Nephron progenitor cell (in vitro differentiated cells): ENCODE measurements at places on chromosomes 3 and 15.

- peaks cover 70% of the 10 kb centered on the region for H3K36me3 ChIP-seq
- no peak overlapping the region for H3K27ac ChIP-seq
Measured at GRCh38 chr15:36954486-36954885, 145.9 kb downstream of the MEIS2 start.

- peaks cover 15% of the 10 kb centered on the region for H3K4me1 ChIP-seq
- DNase-seq = peak; percentile 99
- peaks cover 33% of the 10 kb centered on the region for H3K27me3 ChIP-seq
- H3K27ac ChIP-seq = no peak within 1 kb of the TSS
- H3K36me3 ChIP-seq = no peaks in the 10 kb centered on the region
Measured at GRCh38 chr3:123884203-123884831, at the start of gene MYLK. TSS of gene MYLK (minus strand) at chr3:123884332. CDS start at chr3:123793841, 90,491 bp downstream.

GRCh38 chr3:45559560-45560118 is 34.9 kb upstream of the LIMD1 start:
- peaks cover 18% of the 10 kb centered on the region for H3K36me3 ChIP-seq
- DNase-seq = no peak
- no peak overlapping the region for H3K4me3 ChIP-seq
- H3K27me3 ChIP-seq = peaks cover 3% of the 10 kb centered on the region
- peak overlapping the region; percentile 83 for H3K27ac ChIP-seq
- H3K4me1 ChIP-seq = peaks cover 10% of the 10 kb centered on the region

- H3K4me3 ChIP-seq = no peak overlapping the region
- no peak overlapping the region for H3K27ac ChIP-seq
- no peaks in the 10 kb centered on the region for H3K36me3 ChIP-seq
- H3K4me1 ChIP-seq = peaks cover 11% of the 10 kb centered on the region
Measured at GRCh38 chr3:128470134-128470899, 3.6 kb upstream of the DNAJB8 start.

- no peaks in the 10 kb centered on the region for H3K36me3 ChIP-seq
- H3K27ac ChIP-seq = no peak overlapping the region
- DNase-seq = no peak
Measured at GRCh38 chr3:169138849-169139420, 524.6 kb downstream of the MECOM start.

- no peak overlapping the region for H3K27ac ChIP-seq
- peaks cover 3% of the 10 kb centered on the region for H3K27me3 ChIP-seq
Measured at GRCh38 chr3:104805508-104805907, 561.2 kb upstream of the ALCAM start.

GRCh38 chr15:91589360-91589759 is 264.1 kb upstream of the SLCO3A1 start:
- H3K4me1 ChIP-seq = peaks cover 5% of the 10 kb centered on the region
- H3K4me3 ChIP-seq = no peak overlapping the region
- no peak for DNase-seq

DNA sequence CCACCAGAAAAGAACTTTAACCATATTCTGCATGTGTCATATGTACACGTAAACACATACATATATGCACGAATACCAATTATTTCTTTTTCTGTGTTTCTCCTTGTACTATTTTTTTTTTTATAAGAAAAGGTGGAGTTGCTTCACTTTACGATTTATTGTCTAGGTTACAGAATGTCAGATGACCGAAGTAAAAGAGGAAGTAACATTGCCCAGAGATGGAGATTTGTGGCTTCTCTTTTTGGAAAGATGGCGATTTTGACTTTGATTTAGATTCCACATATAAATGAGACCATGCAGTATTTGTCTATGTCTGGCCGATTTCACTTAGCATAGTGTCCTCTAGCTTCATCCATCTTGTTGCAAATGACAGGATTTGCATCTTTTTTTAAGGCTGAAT is 293.1 kb downstream of the SV2B start:
- H3K27me3 ChIP-seq = no peaks in the 10 kb centered on the region
- H3K4me3 ChIP-seq = no peak overlapping the region
- H3K36me3 ChIP-seq = no peaks in the 10 kb centered on the region
- H3K4me1 ChIP-seq = no peaks in the 10 kb centered on the region
- H3K27ac ChIP-seq = no peak overlapping the region
- DNase-seq = no peak

GRCh38 chr15:100463515-100463914 is 65.2 kb downstream of the CERS3 start:
- no peak for DNase-seq
- peaks cover 12% of the 10 kb centered on the region for H3K4me1 ChIP-seq
- no peak overlapping the region for H3K27ac ChIP-seq
- H3K4me3 ChIP-seq = no peak overlapping the region
- no peaks in the 10 kb centered on the region for H3K36me3 ChIP-seq
- H3K27me3 ChIP-seq = peaks cover 3% of the 10 kb centered on the region

GRCh38 chr3:18382760-18383369 is 42.3 kb downstream of the SATB1 start:
- no peak for DNase-seq
- H3K36me3 ChIP-seq = peaks cover 21% of the 10 kb centered on the region
- no peak overlapping the region for H3K4me3 ChIP-seq
- H3K27me3 ChIP-seq = no peaks in the 10 kb centered on the region
- no peak overlapping the region for H3K27ac ChIP-seq

- peaks cover 23% of the 10 kb centered on the region for H3K36me3 ChIP-seq
- H3K27me3 ChIP-seq = peaks cover 6% of the 10 kb centered on the region
- DNase-seq = no peak
- H3K4me3 ChIP-seq = no peak overlapping the region
- no peak overlapping the region for H3K27ac ChIP-seq
- no peaks in the 10 kb centered on the region for H3K4me1 ChIP-seq
Measured at GRCh38 chr15:70955151-70955550, 62.5 kb downstream of the LRRC49 start.

DNA sequence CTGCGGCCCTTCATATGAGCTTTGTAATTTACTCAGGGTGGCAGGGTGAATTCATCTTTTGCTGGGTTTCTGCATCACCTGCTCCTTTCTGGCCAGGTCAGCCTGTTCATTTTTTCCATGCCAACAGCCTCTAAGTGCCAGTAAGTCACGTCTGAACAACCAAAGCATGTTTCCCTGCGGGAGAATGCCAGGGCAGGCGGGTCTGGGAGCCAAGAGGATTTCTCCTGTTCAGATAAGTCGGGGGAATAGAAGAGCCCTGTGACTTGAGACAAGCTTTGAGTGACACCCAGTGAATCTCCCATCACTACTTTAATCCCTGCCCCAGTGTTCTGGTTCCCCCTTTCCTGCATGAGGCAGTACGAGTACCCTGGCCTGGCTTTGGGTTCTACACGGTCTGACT is 153.1 kb downstream of the PGPEP1L start:
- H3K36me3 ChIP-seq = no peaks in the 10 kb centered on the region
- H3K27ac ChIP-seq = no peak overlapping the region
- peaks cover 82% of the 10 kb centered on the region for H3K4me1 ChIP-seq

GRCh38 chr15:74950078-74950908 is 6.3 kb downstream of the RPP25 start:
- peaks cover 24% of the 10 kb centered on the region for H3K27me3 ChIP-seq
- H3K27ac ChIP-seq = no peak overlapping the region
- DNase-seq = peak; percentile 89
- no peaks in the 10 kb centered on the region for H3K36me3 ChIP-seq
- H3K4me3 ChIP-seq = no peak overlapping the region

GRCh38 chr3:12343047-12343501 is 54.2 kb downstream of the PPARG start:
- no peaks in the 10 kb centered on the region for H3K36me3 ChIP-seq
- no peak overlapping the region for H3K4me3 ChIP-seq
- peaks cover 9% of the 10 kb centered on the region for H3K27me3 ChIP-seq
- H3K27ac ChIP-seq = no peak overlapping the region

- peak overlapping the region; percentile 58 for H3K27ac ChIP-seq
- peaks cover 33% of the 10 kb centered on the region for H3K4me1 ChIP-seq
- H3K4me3 ChIP-seq = no peak overlapping the region
- no peak for DNase-seq
- peaks cover 10% of the 10 kb centered on the region for H3K27me3 ChIP-seq
Measured at GRCh38 chr15:68303560-68304436, 26.3 kb downstream of the FEM1B start.

- no peaks in the 10 kb centered on the region for H3K4me1 ChIP-seq
- H3K27ac ChIP-seq = no peak overlapping the region
- H3K4me3 ChIP-seq = no peak overlapping the region
- H3K36me3 ChIP-seq = no peaks in the 10 kb centered on the region
- no peak for DNase-seq
Measured at GRCh38 chr3:139987908-139988307, 52.9 kb downstream of the CLSTN2 start.
